ENCODE measurements at places on chromosomes 11 and 22. TPM values are rescaled to one million over a fixed set of nuclear protein-coding genes. Genes with fewer than 3 reads are reported as not detected.

DTX4 gene
- total RNA-seq: 2.9 TPM

PRR5 gene
- 13.7 TPM for total RNA-seq

MRGPRD gene
- total RNA-seq: not detected

GAS2 gene
- total RNA-seq: 0.64 TPM

TIGD3 gene
- under 0.01 TPM for total RNA-seq

SMIM38 gene
- total RNA-seq: 0.21 TPM

IRAG1 gene
- not detected for total RNA-seq

GSTT2B gene
- 3.0 TPM for total RNA-seq

CSNK2A3 gene
- 2.2 TPM for total RNA-seq

KRTAP5-1 gene
- total RNA-seq: not detected

LGR4 gene
- 24.8 TPM for total RNA-seq

E2F8 gene
- total RNA-seq: 1.4 TPM

PRRG4 gene
- total RNA-seq: 9.8 TPM

DDIAS gene
- total RNA-seq: 1.4 TPM

CHST1 gene
- under 0.01 TPM for total RNA-seq

OR4P4 gene
- not detected for total RNA-seq

CSF2RB gene
- total RNA-seq: not detected

MRPL17 gene
- total RNA-seq: 54.9 TPM

GANAB gene
- total RNA-seq: 144 TPM

CADM1 gene
- 4.1 TPM for total RNA-seq

C11orf42 gene
- not detected for total RNA-seq

NAALAD2 gene
- not detected for total RNA-seq

LARGE2 gene
- 11.7 TPM for total RNA-seq

SHANK3 gene
- total RNA-seq: 1.5 TPM

OR51B4 gene
- total RNA-seq: not detected

NXPE4 gene
- not detected for total RNA-seq

NNMT gene
- 356 TPM for total RNA-seq

LRRC51 gene
- total RNA-seq: 3.2 TPM

PTPRJ gene
- 1.9 TPM for total RNA-seq

MPPED2 gene
- total RNA-seq: not detected

CDKN1C gene
- total RNA-seq: 13.5 TPM

OR2D2 gene
- total RNA-seq: not detected

SYT8 gene
- total RNA-seq: 1.9 TPM

C11orf98 gene
- 23.9 TPM for total RNA-seq

SULT4A1 gene
- total RNA-seq: not detected

SLC5A4 gene
- not detected for total RNA-seq

SLC17A6 gene
- total RNA-seq: not detected

TENM4 gene
- total RNA-seq: 27.2 TPM

KDM4E gene
- total RNA-seq: not detected

CRYBB3 gene
- not detected for total RNA-seq

FGF19 gene
- not detected for total RNA-seq

RAPSN gene
- total RNA-seq: not detected

BANF1 gene
- total RNA-seq: 7.7 TPM

HSPA8 gene
- 1,325 TPM for total RNA-seq

SLC22A6 gene
- total RNA-seq: not detected

OR5A1 gene
- total RNA-seq: not detected

CD3D gene
- not detected for total RNA-seq

CASP12 gene
- total RNA-seq: not detected

MUC15 gene
- under 0.01 TPM for total RNA-seq

CEP126 gene
- total RNA-seq: 1.1 TPM

FAM111B gene
- 2.2 TPM for total RNA-seq

LMO2 gene
- total RNA-seq: 0.96 TPM

ARVCF gene
- total RNA-seq: 7.9 TPM

IFT27 gene
- total RNA-seq: 8.9 TPM

WNT7B gene
- total RNA-seq: 18.5 TPM
